CD14-positive monocyte (primary cell): ENCODE measurements at places on chromosomes 6 and 20.
A peak's percentile ranks its signal among the peaks of the same experiment; 100 is the strongest.

DNA sequence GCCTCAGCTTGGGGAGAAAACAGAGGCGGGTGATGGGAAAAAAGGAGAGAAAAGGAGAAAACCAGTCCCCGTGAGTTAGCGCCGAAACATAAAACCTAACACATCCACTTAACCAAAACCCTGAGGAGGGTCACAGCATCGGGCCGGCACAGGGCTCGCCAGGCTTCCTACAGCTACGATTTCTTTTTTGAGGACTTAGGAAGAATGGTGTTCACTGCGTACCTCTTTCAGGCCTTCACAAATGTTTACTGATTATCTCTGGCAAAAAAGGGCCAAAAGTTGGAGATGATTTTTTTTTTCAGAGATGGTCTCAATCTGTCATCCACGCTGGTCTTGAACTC, 48.8 kb downstream of the DSTN start:
- DNase-seq, result no peak

DNA sequence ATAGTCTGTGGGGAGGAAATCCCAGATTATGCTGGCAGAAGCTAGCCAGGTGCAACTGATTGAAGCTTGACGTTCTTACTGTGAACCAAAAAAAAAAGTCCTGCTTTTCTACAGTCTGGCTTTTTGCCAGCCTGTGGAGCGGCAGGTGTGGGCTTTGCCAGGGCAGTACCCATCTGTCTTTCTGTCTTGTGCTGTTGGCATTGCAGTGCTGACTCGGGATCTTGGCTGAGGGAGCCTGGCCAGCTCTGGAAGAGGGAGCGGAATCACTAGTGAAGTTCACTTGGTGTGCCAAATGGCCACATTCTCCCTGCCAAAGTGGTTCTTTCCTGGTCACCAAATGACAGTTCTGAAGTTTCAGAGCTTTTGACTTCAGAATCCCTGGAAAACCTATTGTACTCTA, 5.0 kb downstream of the KIF3B start:
- DNase-seq, result no peak

- no peak for DNase-seq
These were observed 38.6 kb upstream of the NXT1 start for GRCh38 chr20:23311947-23312506.

- no peak for DNase-seq
These were observed 78.2 kb downstream of the TCP11 start for GRCh38 chr6:35062676-35063574.

GRCh38 chr6:112931832-112932231, 584.7 kb downstream of the RFPL4B start:
- no peak for DNase-seq

- no peak for DNase-seq
These were observed 277.2 kb downstream of the PRKN start for GRCh38 chr6:162450358-162450757.

DNA sequence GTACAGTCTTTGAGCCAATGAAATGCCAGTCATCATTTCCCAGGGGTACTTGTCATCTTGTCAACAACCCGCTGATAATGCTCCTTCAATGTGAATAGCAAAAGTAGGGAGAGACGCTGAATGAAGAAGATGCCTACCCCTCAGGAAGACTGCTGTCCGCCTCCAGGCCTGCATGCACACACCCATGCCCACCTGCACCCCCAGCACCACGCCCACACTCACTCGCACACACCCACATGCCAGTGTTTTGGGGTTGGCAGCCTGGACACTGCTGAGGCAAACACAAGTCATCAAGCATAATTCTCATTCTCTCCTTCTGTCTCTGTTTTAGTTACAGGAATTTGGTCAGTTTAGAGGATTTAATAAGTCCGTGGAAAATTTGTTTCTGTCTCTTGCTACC, 63.6 kb downstream of the SYTL3 start:
- no peak for DNase-seq

- no peak for DNase-seq
These were observed 385.7 kb upstream of the MMS22L start for GRCh38 chr6:97668716-97669115.

DNA sequence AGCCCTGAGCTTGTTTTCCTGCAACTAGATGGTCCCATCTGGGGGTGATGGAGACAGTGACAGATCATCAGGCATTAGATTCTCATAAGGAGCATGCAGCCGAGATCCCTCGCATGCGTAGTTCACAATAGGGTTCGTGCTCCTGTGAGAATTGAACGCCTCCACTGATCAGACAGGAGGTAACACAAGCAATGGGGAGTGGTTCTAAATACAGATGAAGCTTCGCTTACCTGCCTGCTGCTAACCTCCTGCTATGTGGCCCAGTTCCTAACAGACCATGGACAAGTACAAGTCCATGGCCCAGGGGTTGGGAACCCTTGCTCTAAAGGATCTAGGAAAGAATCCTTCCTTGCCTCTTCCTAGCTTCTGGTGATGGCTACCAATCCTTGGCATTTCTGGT, 42.7 kb downstream of the RIPOR3 start:
- DNase-seq, result no peak

GRCh38 chr20:52142757-52143156, 48.8 kb downstream of the ZFP64 start:
- no peak for DNase-seq

GRCh38 chr6:89509777-89510281, 76.9 kb downstream of the ANKRD6 start:
- DNase-seq, result no peak

GRCh38 chr20:2387180-2387577, 6.5 kb downstream of the TGM6 start:
- no peak for DNase-seq

DNA sequence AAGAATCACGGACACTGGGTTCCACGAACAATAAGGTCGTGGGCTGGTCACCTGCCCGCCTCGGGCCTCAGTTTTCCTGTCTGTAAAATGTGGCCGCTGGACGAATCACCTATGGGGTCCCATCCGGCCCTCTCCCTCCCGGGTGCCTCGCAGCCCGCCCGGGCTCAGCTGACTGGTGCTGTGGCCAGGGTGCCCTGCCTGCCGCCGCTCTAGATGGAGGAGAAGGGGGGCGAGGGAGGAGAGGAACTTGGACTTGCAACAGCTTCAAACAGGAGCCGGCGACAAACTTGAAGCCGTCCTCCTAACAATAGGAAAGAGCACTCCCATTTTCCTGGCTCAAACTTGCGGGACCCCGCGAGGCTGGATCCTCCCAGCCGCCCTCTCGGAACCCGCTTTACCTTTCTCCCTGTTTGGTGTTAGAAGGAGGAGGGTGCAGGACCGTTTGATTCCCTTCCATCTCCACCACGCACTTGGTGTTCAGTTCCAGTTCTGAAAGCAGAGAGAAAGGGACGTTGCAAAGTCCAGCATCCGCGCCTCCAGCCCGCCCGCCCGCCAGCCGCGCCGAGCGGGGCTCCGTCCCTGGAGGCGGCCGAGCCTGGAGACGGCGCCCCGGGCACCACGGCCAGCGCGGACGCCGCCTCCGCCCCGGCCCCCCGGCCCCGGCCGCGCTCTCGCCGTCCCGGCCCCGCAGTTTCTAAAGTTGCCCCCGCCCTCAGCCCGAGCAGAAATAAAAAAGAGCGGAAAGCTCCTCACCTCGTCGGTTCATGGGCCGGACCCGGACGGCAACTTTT, 584 bp downstream of the KIF13A start:
- DNase-seq, result peak; percentile 64

DNA sequence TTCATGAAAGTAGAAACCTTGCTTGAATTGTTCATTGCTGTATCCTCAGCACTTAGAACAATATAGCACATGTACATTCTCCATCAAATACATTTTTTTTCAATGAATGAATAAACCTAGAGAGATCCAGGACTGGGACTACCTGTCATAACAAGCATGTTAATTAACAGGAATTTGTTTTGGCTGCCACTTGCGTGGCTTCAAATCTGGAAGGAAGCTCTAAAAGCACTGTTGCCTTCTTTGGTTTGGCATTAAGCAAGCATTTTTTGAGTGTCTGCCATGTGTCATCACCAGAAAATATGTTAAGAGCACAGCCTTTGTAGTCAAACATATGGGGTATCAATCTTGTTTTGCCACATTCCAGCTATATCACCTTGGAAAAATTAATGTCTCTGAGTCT, 131.9 kb upstream of the BACH2 start:
- no peak for DNase-seq

- no peak for DNase-seq
These were observed 53.2 kb downstream of the MAN1A1 start for GRCh38 chr6:119296036-119297035.

- DNase-seq, result no peak
These were observed 19.9 kb downstream of the KCNS1 start for GRCh38 chr20:45080867-45081624.

- DNase-seq, result no peak
These were observed 97.4 kb downstream of the PHACTR1 start for GRCh38 chr6:12814015-12814414.

- no peak for DNase-seq
These were observed 79.1 kb upstream of the PTPN1 start for GRCh38 chr20:50431066-50431450.

GRCh38 chr20:48740712-48741111, 87.1 kb downstream of the PREX1 start:
- no peak for DNase-seq

GRCh38 chr6:34964564-34964963, 75.5 kb downstream of the ANKS1A start:
- DNase-seq, result no peak

DNA sequence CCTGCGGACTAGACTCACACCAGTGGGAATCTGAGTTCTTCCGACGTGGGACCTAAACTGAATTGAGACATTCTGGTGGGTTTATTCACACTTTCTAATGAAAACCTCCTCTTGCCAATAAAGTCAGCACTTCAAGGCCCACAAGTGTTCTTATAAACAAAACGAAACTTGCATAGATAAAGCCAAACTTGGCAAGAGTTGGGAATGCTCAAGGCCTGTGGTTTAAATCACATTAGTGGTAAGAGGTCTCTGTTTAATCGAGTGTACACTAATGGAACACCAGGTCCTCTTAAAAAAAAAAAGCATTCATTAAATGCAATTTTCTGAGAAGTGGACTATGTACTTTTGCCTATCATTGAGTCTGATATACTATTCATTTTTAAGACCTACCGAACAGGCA, 143.3 kb downstream of the SMOC2 start:
- DNase-seq, result no peak

GRCh38 chr20:59121714-59122565, 41.7 kb upstream of the ZNF831 start:
- no peak for DNase-seq

- no peak for DNase-seq
These were observed 13.1 kb downstream of the RPS10 start for GRCh38 chr6:34412643-34413214.

GRCh38 chr6:141641406-141641805, 491.3 kb upstream of the GJE1 start:
- no peak for DNase-seq

GRCh38 chr20:13046409-13046808, 37.6 kb downstream of the SPTLC3 start:
- DNase-seq, result no peak

DNA sequence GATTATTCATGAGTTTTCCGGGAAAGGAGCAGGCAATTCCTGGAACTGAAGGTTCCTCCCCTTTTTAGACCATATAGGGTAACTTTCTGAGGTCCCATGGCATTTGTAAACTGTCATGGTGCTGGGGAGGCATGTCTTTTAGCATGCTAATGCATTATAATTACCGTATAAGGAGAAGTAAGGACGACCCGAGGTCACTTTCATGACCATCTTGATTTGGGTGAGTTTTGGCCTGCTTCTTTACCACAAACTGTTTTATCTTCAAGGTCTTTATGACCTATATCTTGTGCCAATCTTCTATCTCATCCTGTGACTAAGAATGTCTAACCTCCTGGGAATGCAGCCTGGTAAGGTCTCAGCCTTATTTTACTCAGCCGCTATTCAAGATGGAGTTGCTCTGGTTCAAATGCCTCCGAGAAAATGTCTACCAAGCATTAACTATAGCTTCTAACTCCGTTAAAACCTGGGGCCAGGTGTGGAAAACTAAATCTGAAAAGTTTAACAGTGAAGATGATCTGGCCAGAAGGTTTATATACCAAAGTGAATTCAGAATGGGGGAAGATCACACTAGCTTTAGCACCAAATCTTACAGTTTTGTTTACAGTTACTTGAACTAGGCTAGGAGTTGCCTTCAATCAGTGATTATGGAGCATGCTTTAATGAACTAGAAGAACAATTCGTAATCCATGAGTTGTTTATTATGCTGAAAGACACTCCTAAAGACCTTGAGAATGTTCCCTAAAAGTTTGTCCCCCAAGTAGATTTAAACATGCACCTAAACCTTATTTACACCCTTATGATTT, 80.0 kb upstream of the TOP1 start:
- no peak for DNase-seq

GRCh38 chr6:43009124-43009523, 4.6 kb downstream of the MEA1 start:
- DNase-seq, result no peak

GRCh38 chr6:148085631-148086331, 256.9 kb upstream of the SASH1 start:
- no peak for DNase-seq

GRCh38 chr6:166478782-166479592, 96.2 kb upstream of the MPC1 start:
- no peak for DNase-seq

DNA sequence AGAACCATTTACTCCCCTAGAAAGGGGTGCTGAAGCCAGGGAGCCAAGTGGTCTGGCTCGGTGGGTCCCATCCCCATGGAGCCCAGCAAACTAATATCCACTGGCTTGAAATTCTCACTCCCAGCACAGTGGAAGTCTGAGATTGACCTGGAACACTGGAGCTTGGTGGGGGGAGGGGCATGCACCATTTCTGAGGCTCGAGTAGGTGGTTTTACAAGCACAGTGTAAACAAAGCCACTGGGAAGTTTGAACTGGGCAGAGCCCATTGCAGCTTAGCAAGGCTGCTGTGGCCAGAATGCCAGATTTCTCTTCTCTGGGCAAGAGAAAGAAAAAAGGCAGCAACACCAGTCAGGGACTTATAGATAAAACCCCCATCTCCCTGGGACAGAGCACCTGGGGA, 855.8 kb upstream of the CITED2 start:
- DNase-seq, result no peak

DNA sequence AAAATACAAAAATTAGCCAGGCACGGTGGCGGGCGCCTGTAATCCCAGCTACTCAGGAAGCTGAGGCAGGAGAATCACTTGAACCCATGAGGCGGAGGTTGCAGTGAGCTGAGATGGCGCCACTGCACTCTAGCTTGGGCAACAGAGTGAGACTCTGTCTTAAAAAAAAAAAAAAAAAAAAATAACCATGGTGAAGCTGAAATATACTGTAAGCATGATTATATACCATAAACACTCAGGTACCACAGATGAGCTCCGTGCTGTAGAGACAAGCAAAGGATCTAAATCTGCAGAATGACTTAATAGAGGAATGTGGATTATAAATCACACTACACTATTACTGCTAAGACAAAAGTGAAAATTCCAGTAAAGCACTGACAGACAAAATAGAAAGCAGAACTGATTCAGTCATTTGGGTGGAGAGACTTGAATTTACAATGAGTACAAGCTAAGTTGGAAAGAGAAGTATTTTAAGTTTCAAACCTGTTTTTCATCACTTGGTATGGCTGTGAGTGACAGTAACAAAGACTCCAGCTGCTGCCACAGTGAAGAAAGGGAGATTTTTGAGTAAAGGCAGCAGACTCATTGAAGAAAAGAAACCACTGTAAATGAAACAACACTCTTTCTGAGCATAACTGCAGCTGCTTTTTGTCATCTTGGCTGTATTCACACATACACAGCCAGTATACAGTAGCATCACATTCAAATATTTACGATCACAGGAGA, 322.1 kb downstream of the RNGTT start:
- DNase-seq, result no peak

GRCh38 chr20:38278131-38278530, 17.6 kb upstream of the KIAA1755 start:
- DNase-seq, result no peak
